ENCODE measurements at places on chromosomes 5 and 9.

DNA sequence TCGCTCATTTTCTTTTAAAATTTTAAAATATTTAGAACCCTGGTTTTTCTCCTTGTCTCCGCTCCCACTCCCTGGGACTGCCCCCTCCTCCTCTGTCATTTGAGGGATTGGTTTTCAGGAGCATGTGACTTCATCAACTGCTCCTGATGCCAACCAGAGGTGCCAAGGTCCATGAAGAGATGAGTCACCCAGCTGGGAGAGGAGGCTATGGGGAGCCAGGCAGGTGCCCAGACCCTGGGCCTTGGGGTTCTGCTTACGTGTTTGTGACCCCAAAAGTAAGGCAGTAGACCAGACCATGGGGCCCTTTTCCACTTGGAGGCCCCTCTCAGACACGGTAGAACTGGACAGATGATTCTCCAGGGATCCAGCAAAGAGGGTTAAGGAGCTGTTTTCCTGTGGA lies 167.0 kb downstream of the FGF18 start:
- no peak for DNase-seq

- no peak for DNase-seq
Measured at GRCh38 chr5:174421408-174421805, 303.0 kb upstream of the MSX2 start.

DNA sequence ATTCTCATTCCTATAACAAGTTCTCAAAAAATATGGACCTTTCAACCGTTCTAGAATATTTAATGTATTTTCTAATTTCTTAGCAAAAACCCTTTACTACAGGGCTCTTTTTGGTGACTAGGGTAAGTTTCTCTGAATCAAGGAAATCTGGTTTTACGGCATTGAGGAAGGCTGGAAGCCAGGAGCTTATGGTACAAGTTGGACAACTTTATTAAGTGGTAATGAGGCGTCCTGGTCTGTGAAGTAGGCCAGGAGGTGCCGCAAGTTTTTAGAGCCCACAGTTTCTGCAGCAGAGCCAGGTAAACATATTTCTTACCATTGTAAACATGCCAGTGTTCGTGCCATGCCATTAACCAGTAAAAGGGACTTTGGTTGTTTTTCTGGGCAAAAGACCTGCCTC lies 14.6 kb upstream of the C1QTNF3 start:
- no peak for DNase-seq

GRCh38 chr9:72464857-72465592 lies 56.4 kb upstream of the TMC1 start:
- DNase-seq, result no peak

- DNase-seq, result no peak
Measured at GRCh38 chr5:141512911-141513626, 24.2 kb downstream of the PCDHGC5 start.

Measured in T-cell (primary cell).